A673 (cell line): ENCODE measurements at places on chromosomes 16 and 17.

- no peak for DNase-seq
Observed at GRCh38 chr16:65083164-65083857, 38.6 kb downstream of the CDH11 start.

GRCh38 chr17:13157656-13158055 lies 139.8 kb upstream of the ELAC2 start:
- DNase-seq = no peak

DNA sequence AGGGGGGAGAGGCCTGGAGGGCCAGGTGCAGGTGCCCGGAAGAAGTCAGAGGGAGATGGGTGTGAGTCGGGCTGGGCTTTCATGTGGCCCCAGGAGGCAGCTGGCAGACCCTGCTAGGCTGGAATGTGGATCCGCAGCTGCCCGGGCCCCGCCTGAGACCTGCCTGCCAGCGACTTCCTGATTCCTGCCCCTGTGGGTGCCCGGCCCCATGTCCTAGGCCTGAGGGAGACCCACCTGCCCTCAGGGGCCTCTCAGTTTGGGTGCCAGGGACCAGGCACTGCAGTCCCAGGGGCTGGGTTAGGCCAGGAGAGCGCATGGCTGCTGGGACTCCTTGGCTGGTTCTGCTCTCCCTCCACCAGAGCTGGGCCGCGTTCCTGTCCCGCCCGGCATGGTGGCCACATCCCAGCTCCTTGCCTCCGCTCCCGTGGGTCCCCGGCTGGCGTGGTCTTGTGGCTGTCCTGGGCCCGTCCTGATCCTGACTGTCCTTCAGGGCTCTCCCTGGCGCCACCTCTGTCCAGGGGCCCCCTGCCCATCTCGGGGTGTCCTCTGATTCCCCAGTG lies 22.1 kb upstream of the SPNS2 start:
- no peak for DNase-seq

DNA sequence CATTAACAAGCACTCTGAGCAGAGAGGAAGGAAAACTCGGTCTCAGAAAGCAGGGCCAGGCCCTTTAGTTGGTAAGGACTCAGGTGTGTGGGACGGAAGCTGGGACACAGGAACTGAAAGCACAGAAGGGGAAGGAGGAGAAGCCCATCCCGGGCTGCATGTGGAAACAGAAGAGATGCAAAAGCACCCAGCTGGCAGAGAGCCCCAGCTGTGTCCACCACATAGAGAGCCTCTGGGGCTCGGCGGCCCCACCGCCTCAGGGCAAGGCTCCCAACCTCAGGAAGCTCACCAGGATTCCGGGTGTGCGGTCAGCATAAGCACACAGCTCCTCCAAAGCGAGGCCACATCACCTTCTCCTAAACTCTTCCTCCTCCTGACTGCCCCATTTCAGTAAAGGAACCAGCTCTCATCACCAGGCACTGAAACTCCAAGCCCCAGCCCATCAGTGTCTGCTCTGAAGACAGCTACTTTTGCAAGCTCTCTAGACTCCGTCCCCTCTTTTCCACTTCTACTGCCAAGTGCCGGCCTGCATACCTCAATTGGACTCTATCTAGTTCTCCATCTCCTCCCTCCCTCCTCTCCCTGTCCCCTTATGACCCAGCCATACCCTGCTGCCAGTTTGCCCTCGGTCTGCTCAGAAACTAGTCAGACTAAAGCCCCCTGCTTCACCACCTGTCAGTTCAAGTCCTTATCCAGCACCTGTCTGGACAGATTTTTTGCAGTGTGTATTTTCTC lies 6.0 kb downstream of the ST3GAL2 start:
- no peak for DNase-seq

DNA sequence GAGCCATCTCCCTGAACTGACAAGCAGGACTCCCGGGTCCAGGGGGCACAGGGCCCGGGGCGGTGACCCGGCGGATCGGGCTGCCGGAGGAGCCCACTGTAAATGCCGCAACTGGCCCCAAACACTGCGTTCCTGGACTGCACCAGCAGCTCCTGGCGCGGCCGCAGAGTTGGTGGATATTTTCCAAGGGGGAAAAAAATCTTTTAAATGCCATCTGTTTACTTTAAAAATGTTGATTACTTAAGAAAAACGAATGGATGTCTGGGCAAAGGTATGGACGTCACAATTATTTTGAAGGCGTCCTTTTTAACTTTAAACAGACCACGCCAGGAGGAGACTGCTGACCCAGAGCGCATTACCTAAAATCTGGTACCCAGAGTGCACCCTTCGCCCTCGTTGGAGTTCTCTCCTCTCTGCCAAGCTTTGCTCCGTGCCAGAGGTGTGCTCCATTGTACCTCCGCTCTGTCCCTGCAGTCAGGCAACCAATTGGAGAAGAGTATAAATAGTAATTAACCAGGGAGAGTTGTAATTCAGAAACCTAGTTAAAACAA lies 3.4 kb downstream of the HS3ST3B1 start:
- no peak for DNase-seq

- DNase-seq = peak; percentile 88
Observed at GRCh38 chr17:79836972-79837887, 2.0 kb downstream of the CBX4 start.

DNA sequence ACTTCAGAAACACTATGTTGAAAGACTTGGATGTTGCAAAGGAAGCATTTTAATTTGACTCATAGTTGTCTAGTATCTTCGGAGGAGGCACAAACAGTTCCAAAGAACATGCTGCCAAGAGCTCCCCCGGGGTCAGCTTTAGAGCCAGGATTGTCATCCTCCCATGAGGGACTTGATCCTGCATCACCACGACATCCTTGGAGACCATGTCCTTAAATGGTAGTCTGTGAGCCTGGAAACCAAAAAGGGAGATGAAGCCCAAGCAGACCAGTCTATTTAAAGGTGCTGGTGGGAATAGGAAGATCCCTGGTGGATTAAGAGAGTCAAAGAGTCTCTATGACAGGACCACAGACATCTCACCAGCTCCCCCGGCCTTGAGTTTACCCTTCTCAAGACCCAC lies 33.3 kb upstream of the DYNLRB2 start:
- no peak for DNase-seq

- DNase-seq = no peak
Observed at GRCh38 chr17:48294806-48295361, 135.1 kb downstream of the SKAP1 start.
